ENCODE measurements at places on chromosomes 6 and 20.

DNA sequence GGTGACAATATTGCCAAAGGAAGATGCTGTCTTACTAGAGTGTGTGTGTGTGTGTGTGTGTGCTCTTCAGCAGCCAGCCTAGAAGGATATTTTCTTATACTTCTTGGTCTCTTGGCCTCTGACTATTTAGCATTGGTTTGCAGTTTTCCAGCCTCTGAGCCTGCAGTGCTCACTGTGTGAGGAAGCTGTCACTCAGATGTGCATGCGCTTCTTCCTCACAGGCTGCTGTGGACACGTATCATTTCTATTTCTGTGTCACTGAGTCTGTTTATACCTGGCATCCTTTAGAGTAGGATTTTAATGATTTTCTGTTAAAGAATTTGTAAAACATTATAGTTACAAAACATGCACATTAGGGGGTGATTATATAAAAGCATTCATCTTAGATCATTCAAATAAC lies 83.3 kb downstream of the ALDH8A1 start:
- no peak for DNase-seq

DNA sequence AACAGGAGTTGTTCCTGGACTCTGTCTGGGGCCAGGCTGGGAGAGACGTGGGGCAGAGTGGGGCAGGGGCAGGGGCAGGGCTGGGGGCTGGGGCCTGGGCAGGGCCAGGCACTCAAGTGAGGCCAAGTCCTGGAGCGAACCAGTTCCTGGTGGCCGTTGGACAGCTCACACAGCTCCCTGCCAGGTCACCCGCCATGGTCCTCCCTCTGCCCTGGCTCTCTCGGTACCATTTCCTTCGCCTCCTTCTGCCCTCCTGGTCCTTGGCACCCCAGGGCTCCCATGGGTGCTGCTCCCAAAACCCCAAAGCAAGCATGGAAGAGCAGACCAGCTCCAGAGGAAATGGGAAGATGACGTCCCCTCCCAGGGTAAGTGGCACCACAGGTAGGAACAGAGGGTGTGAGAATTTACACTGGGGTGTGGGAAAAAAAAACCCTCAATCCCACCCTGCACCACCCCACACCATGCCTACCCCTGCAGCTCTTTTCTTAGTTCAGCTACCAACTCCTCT lies at the start of gene MCCD1:
Gene MCCD1 (plus strand): TSS at position 142 of the 508 bp plus-strand sequence. CDS start 53 bp downstream, at position 195.
- DNase-seq, result no peak

DNA sequence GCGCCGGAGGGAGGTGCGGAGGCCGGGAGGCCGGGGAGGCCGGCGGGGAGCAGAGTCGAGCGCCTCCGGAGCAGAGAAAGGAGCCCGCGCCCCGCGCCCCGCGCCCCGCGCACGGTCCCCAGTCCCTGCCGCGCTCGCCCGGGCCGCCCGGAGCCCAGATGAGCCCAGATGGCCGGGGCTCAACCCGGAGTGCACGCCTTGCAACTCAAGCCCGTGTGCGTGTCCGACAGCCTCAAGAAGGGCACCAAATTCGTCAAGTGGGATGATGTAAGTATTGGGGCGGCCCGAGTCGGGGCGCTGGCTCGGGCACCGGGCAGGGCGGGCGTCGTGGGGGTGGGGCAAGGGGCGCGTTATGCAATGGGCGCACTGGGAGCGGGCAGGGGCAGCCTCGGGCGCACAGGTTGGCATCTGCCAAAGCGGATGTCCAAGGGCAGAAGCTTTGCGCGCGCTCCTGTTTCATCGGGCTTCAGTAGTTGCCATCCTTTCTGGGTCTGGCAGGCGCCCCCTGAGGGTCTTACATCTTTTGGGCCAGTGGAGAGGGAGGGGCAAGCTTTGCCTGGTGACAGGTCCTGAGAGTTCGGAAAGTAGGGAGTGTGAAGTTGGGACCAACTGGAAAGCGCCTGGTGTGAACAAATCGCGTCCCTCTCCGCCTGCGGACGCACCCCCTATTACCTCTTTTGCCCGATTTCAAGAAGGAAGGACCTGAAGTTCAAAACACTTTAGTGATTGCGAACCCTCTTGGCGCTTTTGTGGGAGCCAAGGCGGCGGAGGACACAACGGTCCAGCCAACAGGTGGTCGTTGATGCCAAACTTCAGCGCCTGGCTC lies 631 bp downstream of the PLCB1 start:
- DNase-seq, result no peak

DNA sequence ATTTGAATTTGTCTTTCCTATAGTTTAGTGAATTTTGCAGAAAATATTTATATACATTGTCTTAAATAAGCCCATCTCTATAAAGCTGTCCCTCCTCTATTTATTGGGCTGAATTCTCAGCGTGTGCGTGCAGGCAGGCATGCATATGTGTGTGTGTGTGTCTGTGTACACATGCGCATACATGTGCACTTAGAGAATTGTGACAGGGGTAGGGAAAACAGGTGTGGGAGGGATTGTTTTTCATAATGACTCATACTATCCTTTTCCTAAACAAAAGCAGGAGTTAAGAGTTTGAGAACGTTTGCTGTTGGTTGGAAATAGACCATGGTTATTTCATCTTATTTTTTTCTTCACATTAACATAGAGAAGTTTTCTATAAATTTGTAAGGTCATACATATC lies 43.4 kb upstream of the FABP7 start:
- no peak for DNase-seq

DNA sequence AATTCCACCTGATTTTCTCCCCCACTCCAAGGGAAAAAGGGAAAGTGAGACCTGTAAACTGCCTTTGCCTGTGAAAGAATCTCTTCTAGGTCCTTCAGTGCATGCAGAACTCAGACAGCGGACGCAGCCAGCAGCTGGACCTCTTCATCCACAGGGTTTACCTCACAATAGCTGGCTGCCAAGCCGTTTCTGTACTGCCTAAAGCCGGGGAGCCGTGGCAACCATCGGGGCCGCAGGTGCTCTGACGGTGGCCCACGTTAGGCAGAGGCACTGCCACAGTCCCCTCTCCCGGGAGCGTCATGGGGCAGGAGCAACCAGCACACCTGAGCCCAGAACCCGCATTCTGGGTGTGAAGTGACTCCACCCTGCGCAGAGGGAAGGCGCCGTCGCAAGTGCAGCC lies 206.1 kb downstream of the TTLL2 start:
- no peak for DNase-seq

- no peak for DNase-seq
Observed at GRCh38 chr6:37982317-37982716, 162.8 kb downstream of the ZFAND3 start.

GRCh38 chr20:1761116-1761515 lies 103.5 kb upstream of the SIRPG start:
- DNase-seq, result no peak

DNA sequence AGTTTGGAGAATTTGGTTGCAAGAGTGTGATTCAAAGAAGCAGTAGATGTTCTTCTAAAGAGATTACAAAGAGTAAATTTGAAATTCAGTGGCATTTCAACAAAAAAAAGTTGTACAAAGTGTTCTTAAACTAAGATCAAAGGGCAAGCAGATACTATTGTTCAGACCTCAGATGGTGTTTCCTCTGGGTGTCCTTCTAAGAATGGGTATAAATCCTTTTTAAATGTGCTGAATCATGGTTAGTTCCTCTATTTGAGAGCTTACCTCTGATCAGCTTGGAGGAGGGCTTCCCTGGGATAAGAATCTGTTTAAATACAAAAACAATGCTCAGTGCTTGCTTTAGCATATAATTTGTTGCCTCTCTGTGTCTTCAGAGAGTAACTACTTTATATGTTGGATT lies 6.3 kb downstream of the BMP6 start:
- no peak for DNase-seq

DNA sequence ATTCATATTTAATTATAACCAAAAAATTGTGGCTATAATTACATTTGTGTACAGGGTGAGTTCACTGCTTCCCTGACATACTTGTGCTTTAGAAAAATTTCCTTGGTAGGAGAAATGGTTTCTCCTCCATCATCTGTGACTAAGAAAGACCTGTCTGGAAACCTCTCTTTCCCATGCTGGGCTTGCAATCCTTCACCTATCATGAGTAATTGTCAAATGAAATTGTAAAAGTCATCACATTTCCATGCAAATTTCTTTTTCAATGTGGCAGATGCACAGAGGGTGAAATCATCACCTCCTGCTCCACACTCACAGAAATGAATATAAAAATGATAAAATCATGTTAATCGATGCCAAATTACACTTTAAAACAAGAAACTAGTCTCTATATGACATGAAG lies 1.5 kb upstream of the SIRPB1 start:
- no peak for DNase-seq

DNA sequence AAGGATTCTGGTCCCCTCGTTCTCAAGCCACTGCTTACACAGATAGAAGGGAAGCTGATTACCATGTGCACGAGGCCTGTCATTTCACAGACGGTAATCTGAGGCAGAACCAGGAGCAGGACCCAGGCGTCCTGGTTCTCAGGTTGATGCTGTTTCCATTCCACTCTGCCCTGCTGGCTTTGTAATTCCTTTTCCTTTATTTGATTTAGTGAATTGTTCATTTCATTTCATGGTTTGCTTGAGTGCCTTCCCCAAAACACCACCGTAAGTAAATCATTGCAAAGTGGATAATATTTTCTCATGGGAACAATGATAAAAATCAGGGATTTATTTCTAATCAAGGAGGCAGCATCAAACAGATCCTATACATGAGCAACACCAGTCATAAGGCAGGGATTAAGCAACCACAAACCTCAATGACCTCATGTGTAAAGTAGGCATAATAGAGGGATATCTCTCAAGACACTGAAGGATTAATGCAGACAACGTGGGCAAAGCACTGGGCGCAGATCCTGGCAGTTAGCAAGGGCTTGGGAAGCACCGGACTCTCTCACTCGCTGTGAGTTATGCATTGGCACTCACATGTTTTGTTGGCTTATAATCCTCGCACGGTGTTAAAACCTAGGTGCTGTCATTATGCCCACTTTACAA lies 229.5 kb upstream of the FOXQ1 start:
- no peak for DNase-seq
